Activated naive CD8-positive, alpha-beta T cell treated with anti-CD3 and anti-CD28 coated beads, Interleukin-2, amount 50 U/mL, for 24 hours (primary cell): ENCODE measurements at places on chromosomes 6 and 20.

- no peak for DNase-seq
- H3K36me3 ChIP-seq, result no peaks in the 10 kb centered on the region
- no peak overlapping the region for H3K27ac ChIP-seq
- H3K4me3 ChIP-seq, result no peak overlapping the region
- H3K4me1 ChIP-seq, result no peaks in the 10 kb centered on the region
Observed at GRCh38 chr20:7687065-7687464, 253.2 kb downstream of the HAO1 start.

DNA sequence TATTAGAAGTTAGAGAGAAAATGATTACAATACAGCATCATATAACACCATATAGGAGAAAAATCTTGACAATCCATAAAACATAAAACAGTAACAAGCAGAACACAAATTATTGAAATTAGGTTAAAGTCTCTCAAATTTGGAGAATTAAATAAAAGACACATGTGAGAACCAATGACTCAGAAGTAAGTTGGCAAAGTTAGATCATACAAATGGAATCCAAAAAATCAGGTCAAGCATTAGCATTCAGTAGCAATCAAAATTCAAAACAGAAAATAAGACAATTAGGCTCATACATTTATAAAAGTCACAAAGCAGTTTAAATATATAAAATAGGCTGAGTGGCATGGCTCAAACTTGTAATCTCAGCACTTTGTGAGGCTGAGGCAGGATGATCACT lies 775.6 kb downstream of the PHF3 start:
- H3K4me3 ChIP-seq, result no peak overlapping the region
- H3K27me3 ChIP-seq, result no peaks in the 10 kb centered on the region
- no peaks in the 10 kb centered on the region for H3K36me3 ChIP-seq
- H3K4me1 ChIP-seq, result no peaks in the 10 kb centered on the region
- no peak for DNase-seq

GRCh38 chr20:41426086-41426830 lies 59.6 kb upstream of the EMILIN3 start:
- no peak for DNase-seq
- H3K4me3 ChIP-seq, result no peak overlapping the region
- H3K36me3 ChIP-seq, result peaks cover 39% of the 10 kb centered on the region

GRCh38 chr6:4577406-4577805 lies 198.8 kb upstream of the CDYL start:
- peaks cover 13% of the 10 kb centered on the region for H3K27me3 ChIP-seq
- no peak overlapping the region for H3K27ac ChIP-seq
- no peak for DNase-seq
- no peaks in the 10 kb centered on the region for H3K36me3 ChIP-seq
- no peak overlapping the region for H3K4me3 ChIP-seq

DNA sequence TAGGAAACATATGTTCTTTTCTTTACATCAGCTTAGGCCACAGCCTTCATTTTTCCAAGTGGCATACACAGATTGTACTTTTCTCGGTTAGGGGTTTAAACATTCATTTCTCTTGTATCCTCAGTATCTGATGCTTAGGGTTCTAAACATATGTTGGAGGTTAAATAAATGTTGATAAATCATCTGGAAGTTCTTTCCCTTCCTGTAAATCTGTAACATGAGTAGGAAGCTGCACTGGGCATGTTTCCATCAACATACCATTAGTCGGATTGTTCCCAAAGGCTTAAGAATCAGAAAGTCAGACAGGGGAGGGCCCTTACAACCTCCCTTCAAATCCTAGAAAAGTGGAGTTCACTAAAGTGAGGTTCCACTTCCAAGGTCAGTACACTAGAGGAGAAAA lies 54.8 kb upstream of the BCLAF1 start:
- no peaks in the 10 kb centered on the region for H3K36me3 ChIP-seq
- H3K27me3 ChIP-seq, result peaks cover 1% of the 10 kb centered on the region
- no peak overlapping the region for H3K4me3 ChIP-seq
- no peak overlapping the region for H3K27ac ChIP-seq

- H3K36me3 ChIP-seq, result no peaks in the 10 kb centered on the region
- DNase-seq, result no peak
- H3K4me3 ChIP-seq, result no peak overlapping the region
- H3K27me3 ChIP-seq, result no peaks in the 10 kb centered on the region
- H3K27ac ChIP-seq, result no peak overlapping the region
Observed at GRCh38 chr6:109493865-109494264, 10.8 kb upstream of the ZBTB24 start.

GRCh38 chr6:135144673-135145062 lies 36.4 kb upstream of the MYB start:
- peak overlapping the region; percentile 70 for H3K4me3 ChIP-seq
- DNase-seq, result no peak
- H3K4me1 ChIP-seq, result peaks cover 65% of the 10 kb centered on the region
- H3K27me3 ChIP-seq, result no peaks in the 10 kb centered on the region
- peak overlapping the region; percentile 87 for H3K27ac ChIP-seq

DNA sequence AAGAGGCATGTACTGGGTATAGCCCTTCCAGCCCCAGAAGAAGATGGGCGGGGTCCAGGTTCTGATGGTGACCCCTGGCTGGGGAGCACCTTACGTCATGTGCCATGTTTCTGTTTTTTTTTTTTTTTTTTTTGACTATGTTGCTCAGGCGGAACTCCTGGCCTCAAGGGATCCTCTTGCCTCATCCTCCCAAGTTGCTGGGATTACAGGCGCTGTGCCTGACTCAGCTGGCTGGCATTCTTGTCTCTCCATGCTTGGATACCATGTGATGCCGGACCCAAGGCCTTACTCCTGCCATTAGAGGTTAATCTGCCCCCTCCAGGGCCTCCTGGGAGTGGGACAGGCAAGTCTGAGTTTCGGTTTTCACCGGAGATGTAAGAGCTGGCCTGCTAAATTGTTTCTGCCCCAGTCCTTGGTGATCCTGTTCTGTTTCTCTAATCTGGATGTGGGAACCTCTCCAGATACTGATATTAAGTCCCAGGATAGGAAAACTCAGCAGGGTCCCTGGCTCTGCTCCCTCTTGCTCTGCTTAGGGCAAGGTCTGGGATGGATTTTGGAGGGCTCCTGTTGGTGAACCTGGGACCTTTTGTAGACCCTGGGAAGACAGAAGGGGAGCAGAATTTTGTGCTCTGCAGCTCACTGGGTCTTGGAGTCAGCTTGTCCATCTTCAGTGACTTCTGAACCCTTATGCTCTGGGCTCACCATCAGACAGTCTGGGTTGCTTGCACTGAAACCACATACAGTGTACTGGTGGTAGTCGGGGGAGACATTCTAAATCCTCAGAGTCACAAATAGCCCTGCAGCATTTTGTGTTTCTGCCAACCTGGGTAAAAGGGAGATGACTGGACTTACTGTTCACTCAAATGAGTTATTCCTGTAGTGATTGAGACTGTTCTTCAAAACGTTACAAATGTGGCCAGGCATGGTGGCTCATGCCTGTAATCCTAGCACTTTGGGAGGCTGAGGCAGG lies 45.1 kb downstream of the PTK7 start:
- no peak for DNase-seq
- no peak overlapping the region for H3K4me3 ChIP-seq
- H3K4me1 ChIP-seq, result no peaks in the 10 kb centered on the region
- H3K27ac ChIP-seq, result no peak overlapping the region
- no peaks in the 10 kb centered on the region for H3K27me3 ChIP-seq

DNA sequence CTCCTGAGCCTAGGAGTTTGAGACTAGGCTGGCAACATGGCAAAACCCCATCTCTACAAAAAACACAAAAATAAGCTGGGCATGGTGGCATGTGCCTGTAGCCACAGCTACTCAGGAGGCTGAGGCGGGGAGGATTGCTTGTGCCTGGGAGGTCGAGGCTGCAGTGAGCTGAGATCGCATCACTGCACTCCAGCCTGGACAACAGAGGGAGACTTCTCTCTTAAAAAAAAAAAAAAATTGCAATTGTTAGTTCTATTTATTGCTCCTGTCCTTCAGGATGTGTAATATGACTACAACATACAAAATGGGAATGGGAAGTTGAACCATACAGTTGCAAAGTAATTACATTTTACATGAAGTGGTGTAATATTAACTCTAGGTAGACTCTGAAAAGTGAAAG lies 8.1 kb upstream of the AARS2 start:
- no peaks in the 10 kb centered on the region for H3K36me3 ChIP-seq
- DNase-seq, result no peak
- no peaks in the 10 kb centered on the region for H3K4me1 ChIP-seq

GRCh38 chr20:58995461-58996225 lies 11.4 kb downstream of the CTSZ start:
- no peak overlapping the region for H3K4me3 ChIP-seq
- no peaks in the 10 kb centered on the region for H3K4me1 ChIP-seq
- H3K27ac ChIP-seq, result peak overlapping the region; percentile 7
- H3K27me3 ChIP-seq, result no peaks in the 10 kb centered on the region
- no peak for DNase-seq

DNA sequence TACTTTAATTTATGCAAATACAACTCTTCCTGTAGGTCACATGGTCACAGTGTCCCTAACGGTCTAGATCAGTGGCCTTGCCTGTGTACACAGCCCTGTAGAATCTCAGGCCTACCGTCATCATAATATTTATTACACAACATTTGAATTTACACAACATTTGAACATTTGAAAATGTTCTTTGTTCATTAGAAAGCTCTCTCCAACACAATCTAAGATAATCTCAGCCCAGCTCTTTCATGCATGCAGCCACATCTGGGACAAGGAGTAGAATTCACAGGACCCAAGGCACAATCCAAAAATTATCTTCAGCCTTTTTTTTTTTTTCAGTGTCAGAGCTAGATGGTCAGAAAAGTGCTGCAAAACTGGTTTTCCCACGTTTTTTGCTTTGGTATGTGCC lies 892.8 kb downstream of the TFAP2A start:
- H3K4me3 ChIP-seq, result no peak overlapping the region
- H3K27me3 ChIP-seq, result no peaks in the 10 kb centered on the region
- DNase-seq, result no peak
- H3K36me3 ChIP-seq, result no peaks in the 10 kb centered on the region

- H3K27me3 ChIP-seq, result peaks cover 4% of the 10 kb centered on the region
- DNase-seq, result no peak
- H3K4me1 ChIP-seq, result no peaks in the 10 kb centered on the region
- no peak overlapping the region for H3K27ac ChIP-seq
- no peak overlapping the region for H3K4me3 ChIP-seq
Observed at GRCh38 chr6:168021581-168021980, 24.1 kb downstream of the KIF25 start.

- H3K4me1 ChIP-seq, result no peaks in the 10 kb centered on the region
- no peak overlapping the region for H3K27ac ChIP-seq
- peaks cover 18% of the 10 kb centered on the region for H3K27me3 ChIP-seq
- no peak for DNase-seq
Observed at GRCh38 chr20:47778398-47779354, 6.6 kb downstream of the SULF2 start.

- H3K4me3 ChIP-seq, result no peak overlapping the region
- H3K36me3 ChIP-seq, result peaks cover 2% of the 10 kb centered on the region
- peaks cover 15% of the 10 kb centered on the region for H3K27me3 ChIP-seq
- no peak for DNase-seq
Observed at GRCh38 chr20:37475252-37475651, 45.8 kb upstream of the NNAT start.

- H3K27ac ChIP-seq, result no peak overlapping the region
- no peak overlapping the region for H3K4me3 ChIP-seq
- DNase-seq, result no peak
- peaks cover 6% of the 10 kb centered on the region for H3K27me3 ChIP-seq
- H3K4me1 ChIP-seq, result no peaks in the 10 kb centered on the region
Observed at GRCh38 chr6:110517034-110517433, 40.6 kb upstream of the SLC22A16 start.

- no peaks in the 10 kb centered on the region for H3K36me3 ChIP-seq
- H3K4me3 ChIP-seq, result peak overlapping the region; percentile 0
- no peak for DNase-seq
- peak overlapping the region; percentile 99 for H3K27ac ChIP-seq
- no peaks in the 10 kb centered on the region for H3K27me3 ChIP-seq
Observed at GRCh38 chr6:158867381-158868121, 48.4 kb upstream of the EZR start.

DNA sequence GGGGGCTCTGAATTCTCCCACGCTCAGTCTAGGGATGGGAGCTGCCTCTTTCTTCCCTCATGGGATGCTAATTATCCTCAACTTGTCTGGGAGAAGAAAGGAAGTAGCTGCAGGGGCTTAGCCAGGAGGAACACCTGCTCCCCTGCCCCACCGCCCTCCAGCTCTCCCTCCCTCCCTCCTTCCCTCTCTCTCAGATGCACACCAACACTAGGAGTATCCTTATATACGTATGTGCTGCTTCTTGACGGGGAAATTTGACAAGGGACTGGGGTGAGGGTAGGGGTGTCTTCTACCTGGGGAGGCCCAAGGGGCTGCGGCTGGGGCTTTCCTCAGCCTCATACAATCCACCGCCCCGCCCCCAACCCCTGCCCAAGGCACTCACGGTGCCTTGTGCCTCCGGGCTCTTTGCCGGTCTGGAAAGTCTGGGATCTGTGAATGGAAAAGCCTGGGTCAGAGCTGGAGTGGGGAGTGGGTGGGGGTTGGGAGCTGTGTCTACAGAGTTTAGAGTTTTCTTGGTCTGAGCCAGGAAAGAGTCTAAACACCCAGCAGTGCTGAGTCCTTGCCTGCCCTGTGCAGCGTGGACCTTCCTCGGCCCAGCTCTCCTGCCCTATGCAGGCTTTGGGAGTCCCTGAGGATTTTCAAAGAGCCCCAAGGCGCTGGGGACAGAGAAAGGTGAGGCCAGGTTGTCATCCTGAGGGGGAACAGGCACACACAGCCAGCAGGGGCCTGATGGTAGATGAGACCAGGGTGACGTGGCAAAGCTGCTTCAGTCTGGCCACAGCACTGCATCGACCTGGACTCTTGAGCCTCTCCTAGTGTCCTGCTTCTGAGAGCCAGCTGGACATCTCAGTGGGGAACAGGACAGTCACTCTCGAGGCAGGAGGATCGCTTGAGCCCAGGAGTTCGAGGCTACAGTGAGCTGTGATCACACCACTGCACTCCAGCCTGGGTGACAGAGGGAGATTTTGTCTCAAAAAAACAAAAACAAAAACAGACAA lies 29.3 kb upstream of the EMILIN3 start:
- no peaks in the 10 kb centered on the region for H3K27me3 ChIP-seq
- H3K4me1 ChIP-seq, result no peaks in the 10 kb centered on the region
- H3K27ac ChIP-seq, result no peak overlapping the region

- no peak for DNase-seq
- H3K27me3 ChIP-seq, result no peaks in the 10 kb centered on the region
Observed at GRCh38 chr6:3391902-3392458, 64.9 kb downstream of the SLC22A23 start.

DNA sequence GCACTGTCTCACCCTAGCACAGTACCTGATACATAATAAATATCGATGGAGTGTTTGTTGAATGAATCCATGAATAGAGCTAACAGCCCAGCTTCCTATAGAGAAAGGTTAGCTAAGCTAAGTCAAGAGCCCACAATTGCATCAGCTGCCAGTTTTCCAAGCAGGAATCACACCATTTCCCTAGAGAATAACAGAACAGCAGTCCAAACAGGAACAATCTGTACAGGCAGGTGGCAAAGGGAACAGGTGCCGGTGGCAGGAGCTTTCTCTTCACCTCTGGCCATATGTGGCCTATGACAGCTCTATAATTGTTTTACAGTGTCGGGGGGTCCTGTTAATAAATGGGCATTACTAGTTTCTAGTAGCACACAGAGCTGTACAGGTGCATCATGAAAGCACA lies 38.8 kb downstream of the ISM1 start:
- H3K4me1 ChIP-seq, result peaks cover 26% of the 10 kb centered on the region
- H3K4me3 ChIP-seq, result no peak overlapping the region
- H3K27me3 ChIP-seq, result no peaks in the 10 kb centered on the region
- no peak overlapping the region for H3K27ac ChIP-seq

- no peaks in the 10 kb centered on the region for H3K27me3 ChIP-seq
- no peak overlapping the region for H3K27ac ChIP-seq
- no peaks in the 10 kb centered on the region for H3K36me3 ChIP-seq
- no peak overlapping the region for H3K4me3 ChIP-seq
- H3K4me1 ChIP-seq, result no peaks in the 10 kb centered on the region
Observed at GRCh38 chr6:3788408-3789017, 37.0 kb upstream of the PXDC1 start.
